Cerebellum (tissue), 4 donors: ENCODE measurements at places on chromosomes 13 and 19. TPM values are rescaled to one million over a fixed set of nuclear protein-coding genes. Genes with fewer than 3 reads are reported as not detected.

- DNase-seq: peak; percentile 84
Measured at GRCh38 chr19:45098521-45099466, 5.8 kb downstream of the PPP1R37 start.

CDX2 gene
- not detected for total RNA-seq

DNA sequence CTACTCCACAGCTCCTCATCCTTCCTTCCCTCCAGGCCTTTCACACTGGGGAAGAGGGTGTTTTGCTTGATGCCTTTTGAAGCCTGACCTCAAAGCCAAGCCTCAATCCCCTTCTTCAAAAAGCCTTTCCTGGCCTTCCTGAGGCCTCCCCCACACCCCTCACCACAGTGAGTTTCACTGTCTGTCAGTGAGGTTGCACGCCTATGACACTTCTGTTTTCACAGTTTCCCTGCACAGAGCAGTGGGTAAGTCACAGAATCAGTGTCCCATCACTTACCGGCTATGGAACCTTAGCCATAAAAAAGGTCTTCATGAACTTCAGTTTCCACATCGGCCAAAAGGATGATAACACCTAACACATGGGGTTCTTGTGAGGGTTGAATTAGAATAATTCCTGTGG lies 371.4 kb downstream of the UQCRFS1 start:
- no peak for DNase-seq

GRCh38 chr13:28248080-28248479 lies 109.7 kb downstream of the PAN3 start:
- no peak for DNase-seq

DNA sequence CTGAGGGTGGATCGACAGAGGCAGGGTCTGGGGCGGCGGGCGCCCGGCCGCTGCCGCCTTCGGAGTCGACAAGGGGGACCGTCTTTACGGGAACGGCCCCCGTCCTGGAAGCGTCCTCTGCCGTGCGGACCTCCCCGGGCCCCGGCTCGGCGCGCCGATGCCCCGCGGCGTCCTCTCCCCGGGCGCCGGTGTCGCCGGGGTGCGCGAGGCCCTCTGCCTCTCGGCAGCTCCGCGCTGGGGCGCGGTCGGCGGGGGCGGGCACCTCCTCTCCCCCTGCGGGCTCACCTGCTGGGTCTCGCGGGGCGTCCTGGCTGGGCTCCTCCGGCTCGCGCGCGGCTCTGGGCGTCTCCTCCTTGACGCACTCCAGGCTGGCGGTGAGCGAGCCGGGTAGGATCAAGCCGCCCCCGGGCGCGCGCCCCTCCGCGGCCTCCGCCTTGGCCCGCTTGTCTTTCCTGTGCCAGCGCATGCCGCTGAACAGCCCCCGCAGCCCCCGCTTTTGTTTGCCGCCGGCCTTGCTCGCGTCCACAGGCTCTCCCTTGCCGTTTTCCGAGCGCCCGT lies 1.5 kb downstream of the AMER2 start:
- peak; percentile 41 for DNase-seq

DNA sequence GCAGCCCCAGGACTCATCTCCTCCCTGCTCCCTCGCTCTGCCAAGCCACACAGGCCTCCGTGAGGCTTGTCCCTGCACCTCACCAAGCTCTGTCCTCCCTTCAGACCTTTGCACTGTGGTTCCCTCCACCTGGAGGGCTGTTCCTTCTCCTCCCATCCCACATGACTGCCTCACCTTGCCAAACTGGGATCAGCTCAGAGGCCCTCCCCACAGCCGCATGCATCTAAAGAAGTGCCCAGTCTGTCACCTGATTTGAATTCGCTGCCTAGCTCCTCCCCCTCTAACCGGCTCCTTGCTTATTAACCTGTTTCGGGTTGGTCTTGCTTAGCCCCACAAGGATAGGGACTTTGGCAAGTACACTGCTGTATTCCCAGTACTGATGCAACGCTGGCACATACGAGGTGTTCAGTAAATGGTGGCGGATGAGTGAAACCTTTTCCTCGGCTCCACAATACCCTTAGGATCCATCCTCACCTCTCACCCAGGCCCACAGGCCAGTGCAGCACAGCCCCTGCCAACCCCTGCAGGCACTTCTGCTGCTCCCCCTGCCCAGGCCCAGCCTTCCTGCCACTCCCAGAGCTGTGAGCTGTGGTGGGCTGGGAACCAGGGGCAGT lies 4.4 kb downstream of the AKT2 start:
- peak; percentile 93 for DNase-seq

DNA sequence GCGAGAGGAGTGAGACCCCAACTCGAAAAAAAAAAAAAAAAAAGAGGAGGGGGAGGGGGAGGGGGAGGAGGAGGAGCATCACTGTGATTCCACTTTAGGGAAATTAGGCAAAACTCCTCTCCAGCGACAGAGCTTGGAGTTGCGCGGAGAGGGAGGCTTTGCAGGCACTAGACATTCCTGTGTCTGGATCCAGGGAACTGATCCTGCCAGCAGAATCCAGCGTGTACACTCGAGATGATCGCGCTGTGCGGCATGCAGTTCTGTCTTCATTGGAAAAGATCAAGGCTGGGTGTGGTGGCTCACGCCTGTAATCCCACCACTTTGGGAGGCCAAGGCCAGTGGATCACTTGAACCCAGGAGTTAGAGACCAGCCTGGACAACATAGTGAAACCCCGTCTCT lies 29.6 kb upstream of the KLF2 start:
- no peak for DNase-seq

DNA sequence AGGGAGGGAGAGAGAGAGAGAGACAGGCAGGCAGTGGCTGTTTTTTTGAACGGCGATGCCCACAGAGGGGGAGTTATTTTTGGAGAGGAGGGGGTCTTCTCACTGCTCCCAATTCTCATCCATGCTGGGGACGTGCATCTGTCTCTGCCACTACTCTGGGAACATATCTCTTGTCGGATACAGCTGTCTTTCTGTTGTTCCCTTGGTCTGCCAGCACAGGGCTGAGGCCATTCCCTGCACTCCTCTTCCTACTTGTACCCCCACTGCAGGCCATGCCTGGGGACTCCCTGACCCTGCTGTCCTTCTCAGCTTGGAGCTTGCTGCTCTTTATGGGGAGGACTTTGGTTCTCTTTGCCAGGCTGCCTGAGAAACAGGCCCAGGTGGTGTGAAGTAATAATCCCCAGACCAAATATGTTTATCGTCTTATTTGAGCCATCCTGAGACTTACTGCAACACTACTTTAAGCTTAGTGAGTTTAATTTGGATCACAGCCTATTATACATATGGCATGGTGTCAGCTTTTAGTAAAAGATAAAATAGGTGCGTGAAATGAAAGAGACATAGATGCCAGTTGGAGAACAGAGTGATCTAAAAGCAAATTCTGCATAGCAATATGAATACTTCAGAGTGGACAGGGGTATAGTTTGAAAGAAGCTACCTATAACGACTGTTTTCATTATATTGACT lies 19.1 kb downstream of the LRCH1 start:
- no peak for DNase-seq
